CD4-positive, alpha-beta T cell treated with Interleukin-17A for 4 hours (primary cell): ENCODE measurements at places on chromosomes 12 and 14.
A peak's percentile ranks its signal among the peaks of the same experiment; 100 is the strongest.

- DNase-seq: peak; percentile 16
Observed at GRCh38 chr14:73472185-73473114, 14.1 kb upstream of the NUMB start.

- no peak for DNase-seq
Observed at GRCh38 chr14:69318241-69318640, 58.3 kb downstream of the GALNT16 start.

GRCh38 chr14:60723907-60724618 is at the start of gene SIX4:
Gene SIX4 (minus strand): TSS chr14:60724351. CDS start chr14:60724074, 277 bp downstream.
- no peak for DNase-seq

- DNase-seq: peak; percentile 73
Observed at GRCh38 chr12:124939079-124939420, 24.6 kb upstream of the UBC start.

- DNase-seq: no peak
Observed at GRCh38 chr14:101634850-101635748, 73.8 kb downstream of the DIO3 start.

DNA sequence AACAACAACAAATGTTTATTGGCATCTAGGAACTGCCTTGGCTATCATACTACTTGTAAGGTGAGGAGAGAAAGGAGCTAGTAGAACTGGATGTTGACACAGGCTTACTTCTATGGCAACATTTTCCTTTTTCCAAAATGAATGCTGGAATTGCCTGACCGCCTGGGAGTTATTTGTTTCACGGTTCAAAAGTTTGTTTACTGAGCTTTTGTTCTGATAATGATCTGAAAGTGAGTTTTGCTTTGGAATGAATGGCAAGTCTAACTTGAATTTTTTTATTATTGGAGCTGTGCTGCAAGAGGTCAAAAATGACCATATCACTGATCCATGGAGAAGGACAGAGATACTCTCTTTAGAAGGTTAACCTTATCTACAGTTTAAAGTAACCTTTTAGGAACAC is 183.5 kb upstream of the CAND1 start:
- DNase-seq: no peak

- DNase-seq: peak; percentile 66
Observed at GRCh38 chr14:67837011-67837624, 17.5 kb downstream of the RAD51B start.

- DNase-seq: no peak
Observed at GRCh38 chr12:90974286-90974685, 19.3 kb upstream of the CCER1 start.

DNA sequence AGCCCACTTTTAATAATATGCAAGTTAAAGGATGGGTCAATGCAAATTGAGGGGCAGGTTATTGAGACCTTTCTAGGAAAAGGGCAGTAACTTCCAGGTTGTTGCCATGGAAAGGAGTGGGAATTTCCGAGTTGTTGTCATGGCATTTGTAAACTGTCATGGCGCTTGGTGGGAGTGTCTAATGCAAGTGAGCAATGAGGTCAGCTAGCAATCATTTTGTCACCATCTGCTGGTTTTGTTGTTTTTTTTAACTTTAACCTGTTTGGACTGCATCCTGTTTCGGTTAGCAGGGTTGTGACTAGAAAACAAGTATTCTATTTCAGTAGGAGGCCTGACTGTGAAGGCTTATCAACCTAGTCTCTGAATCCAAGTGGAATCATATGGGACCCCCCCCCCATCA is 85.8 kb upstream of the TSPAN11 start:
- DNase-seq: no peak

GRCh38 chr14:99716091-99716849 is 32.2 kb downstream of the CYP46A1 start:
- no peak for DNase-seq

DNA sequence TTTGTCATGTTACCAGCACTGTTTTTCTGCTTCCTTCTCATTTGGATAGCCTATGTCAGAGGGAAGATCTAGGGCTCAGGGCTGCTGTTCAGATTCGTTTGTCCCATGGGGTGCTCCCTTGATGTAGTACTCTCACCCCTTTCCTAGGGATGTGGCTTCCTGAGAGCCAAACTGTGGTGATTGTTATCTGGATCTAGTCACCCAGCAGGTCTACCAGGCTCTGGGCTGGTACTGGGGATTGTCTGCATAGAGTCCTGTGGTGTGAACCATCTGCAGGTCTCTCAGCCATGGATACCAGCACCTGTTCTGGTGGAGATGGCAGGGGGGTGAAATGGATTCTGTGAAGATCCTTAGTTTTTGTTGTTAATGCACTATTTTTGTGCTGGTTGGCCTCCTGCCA is 5.5 kb upstream of the SERPINA11 start:
- no peak for DNase-seq

GRCh38 chr12:12719496-12719895 is 2.3 kb downstream of the CDKN1B start:
- DNase-seq: no peak

DNA sequence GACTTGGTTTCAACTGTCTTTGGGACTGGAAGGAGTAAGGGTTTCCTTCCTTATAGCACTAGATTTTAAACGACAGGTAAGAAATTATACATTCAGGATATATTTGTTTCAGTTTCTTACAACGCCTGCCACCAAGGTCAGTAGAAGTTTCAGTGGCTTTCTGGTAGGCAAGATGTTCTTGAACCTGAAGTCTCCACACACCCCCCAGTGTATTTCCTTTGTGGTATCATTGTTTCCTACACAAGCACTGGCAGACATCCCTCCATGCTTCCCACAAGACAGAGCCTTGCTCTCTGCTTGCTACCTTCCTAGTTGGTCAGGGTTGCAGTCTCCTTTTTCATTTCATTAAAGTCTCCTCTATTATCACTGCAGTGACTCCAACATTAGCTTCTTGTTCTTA is 283.1 kb downstream of the FLRT2 start:
- no peak for DNase-seq

GRCh38 chr12:113990250-113991223 is 24.4 kb upstream of the RBM19 start:
- no peak for DNase-seq

DNA sequence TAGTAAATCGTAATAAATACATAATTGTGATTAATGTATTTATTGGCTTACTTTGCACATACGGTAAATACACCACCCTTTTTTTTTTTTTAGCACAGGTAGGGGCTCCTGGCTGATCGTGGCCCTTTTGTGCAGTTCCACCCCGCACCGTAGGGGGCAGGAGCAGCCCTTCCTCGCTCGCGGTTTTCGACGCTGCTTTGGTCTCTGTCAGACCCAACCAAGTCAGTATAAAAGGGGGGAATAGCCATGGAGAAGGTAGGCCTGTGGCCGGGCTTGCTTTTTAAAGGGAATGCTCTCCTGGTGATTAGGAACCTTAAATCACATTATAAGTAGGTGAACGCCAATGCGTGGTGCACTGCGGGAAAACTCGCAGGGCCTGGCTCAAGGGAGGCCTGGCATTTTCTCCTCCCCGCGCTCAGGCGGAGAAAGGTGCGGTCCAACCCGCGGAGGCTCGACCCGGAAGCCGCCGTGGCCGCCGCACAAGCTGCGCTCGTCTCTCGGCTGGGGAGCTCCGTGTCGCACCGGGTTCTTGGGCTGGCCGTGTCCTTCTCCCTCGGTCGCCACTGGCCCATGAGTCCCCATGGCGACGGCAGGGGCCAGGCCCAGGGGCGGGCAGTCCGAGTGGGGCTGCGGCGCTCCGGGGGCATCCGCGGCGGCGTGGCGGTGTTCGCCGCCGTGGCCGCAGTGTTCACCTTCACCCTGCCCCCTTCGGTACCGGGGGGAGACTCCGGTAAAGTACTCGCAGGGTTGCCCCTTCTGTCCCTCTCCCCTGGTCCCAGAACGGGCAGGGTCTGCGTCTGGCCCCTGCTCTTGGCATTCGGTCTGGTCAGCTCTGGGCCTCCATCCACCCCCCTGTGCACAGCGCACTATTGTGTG is at the start of gene TMEM260:
TSS of gene TMEM260 (plus strand) at position 454 of the 876 bp plus-strand sequence. CDS start at position 571, 117 bp downstream.
- peak; percentile 92 for DNase-seq

- no peak for DNase-seq
Observed at GRCh38 chr12:56229916-56230431, at the start of gene SLC39A5. Gene SLC39A5 (plus strand): TSS chr12:56230051. CDS start chr12:56231275, 1,224 bp downstream.

DNA sequence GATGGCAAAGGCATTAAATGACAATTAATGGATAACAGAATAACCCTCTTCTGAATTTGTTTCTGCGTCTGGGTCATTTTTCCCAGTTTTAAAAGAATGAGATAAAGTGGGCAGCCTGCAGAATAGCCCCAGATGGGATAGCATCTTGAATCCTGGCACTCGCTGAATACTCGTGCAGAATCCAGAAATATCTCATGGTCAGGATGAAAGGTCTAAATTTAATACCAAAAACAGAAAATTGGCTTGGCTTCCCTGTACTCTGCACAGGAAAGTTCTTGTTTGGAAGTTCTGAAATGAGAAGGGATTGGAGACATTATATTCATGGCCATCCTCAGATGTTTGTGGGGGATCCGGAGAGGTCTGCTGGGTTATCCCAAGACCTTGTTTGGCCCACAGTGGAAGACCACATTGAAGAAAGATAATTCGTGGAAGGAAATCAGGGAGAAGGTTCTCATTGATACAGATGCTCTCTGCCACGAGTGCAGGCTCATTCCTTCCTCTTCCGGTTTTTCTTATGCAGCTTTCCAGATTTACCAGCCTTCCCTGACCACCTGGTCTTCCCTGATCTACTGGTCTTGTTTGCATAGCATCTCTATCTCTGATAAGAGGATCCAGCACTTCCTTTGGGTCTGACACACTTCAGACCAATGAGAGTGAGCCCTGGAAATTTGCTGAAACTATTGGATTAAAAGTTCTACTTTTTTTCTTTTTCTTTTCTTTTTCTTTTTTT is 6.0 kb upstream of the IFT81 start:
- no peak for DNase-seq

DNA sequence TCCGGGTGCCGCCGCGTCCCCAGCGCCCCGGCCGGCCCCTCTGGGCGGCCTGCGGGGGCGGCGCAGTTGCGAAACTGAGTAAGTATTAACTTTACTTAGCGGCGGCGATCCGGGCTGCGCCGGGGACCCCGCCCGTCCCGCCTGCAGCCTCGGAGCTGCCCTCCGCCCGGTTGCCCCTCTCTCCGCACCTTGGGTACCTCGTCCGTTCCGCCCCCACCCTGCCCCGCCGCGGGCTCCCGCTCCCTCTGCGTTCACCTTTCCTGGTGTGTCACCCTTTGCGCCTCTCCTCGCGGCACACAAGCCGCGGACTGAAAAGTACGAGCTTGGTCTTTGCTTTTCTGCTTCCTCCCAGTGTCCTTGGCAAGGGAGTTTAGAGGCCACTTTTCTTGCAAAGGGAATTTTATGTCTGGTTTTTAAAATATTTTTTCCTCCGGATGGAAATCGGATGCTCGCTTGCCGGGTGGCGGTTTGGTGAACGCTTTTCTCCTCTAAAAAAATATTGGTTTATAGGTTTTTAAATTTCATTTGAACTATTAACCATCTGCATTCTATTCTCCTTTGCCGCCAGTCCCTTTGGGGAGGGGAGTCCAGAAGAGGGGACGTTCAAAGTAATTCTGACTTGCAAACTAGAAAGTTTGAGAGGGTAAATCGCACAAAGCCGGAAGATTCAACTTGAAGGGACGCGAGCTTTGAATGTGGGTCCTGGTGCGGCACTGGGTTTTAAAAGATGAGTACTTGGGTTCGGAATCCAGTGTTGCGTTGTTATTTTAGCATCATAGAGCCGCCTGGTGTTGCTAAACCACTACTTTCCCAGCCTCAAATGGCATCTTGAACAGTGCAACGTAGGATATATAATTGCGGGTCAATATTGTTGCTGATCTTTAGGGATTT is 834 bp downstream of the RASSF8 start:
- DNase-seq: no peak

DNA sequence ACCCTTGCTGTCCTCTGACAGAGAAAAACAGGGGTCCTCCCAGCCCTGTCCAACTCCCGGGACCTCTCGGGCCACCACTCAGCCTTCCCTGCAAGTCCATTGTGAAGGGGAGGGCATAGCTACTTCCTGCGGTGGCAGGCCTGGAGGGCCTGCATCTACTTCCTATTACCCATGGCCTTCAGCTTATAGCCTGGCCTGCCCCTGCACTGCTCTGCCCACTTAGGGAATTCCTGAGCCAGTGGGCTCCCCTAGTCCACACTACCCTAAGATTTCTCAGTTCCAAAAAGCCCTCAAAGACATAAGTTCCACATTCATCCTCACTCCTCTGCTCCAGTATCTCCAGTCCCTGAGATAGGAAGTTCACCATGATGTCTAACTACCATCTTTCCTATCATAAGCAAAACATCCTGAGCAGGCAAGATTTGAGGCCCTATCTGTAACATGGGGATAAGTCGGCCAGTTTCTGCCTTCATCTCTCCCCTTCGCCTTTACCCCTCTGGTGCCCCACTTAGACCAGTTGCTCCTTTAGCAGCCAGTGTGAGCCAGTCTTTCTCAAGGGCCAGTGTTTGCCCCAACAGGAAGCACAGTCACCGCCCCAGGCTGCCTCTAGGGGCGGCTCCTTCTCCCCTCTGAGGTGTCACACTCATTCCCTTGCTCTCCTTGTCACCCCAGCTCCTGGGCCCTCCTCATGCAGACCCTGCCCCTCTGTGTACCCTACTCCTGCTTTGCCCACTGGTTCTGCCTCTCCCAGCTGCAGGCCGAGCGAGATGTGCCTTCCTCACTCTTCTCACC is 10.9 kb downstream of the HDAC7 start:
- DNase-seq: peak; percentile 67

DNA sequence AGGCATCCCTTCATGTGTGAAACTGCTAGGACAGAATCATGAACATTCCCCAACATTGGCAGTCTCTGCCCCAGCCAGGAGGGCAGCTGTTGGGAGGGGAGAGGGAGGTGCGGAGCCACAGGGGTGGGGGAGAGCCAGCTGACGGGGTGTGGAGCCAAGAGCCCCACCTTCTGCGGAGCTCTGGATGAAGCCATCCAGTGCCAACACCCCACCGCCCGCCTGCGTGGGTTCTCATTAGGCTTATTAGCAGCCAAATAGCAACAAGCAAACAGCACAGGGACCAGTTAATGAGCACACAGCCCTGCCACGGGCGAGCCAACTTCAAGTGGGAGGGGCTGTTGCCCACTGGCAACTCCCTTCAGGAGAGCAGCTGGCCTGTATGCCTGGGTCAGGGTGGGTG is 12.1 kb downstream of the LTBP2 start:
- no peak for DNase-seq

- DNase-seq: no peak
Observed at GRCh38 chr14:100670753-100671049, 56.0 kb upstream of the DLK1 start.

DNA sequence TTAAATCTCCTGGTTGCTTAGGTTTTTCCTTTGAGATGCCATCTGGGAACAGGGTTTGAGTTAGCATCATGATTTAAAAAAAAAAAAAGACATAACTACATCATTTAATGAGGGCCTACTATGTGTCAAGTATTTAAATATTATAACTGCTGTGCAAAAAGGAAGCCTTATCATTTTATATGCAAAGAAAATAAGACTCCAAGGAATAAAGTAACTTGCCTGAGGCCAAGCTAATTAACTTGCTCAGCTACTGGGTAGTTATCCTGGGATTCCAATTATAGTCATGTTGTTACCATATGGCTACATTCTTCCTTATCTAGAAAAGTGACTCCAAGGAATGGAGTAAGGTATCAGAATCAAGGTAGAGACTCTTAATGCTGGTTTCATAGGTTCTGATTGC is 123.5 kb downstream of the SLC41A2 start:
- DNase-seq: no peak

- no peak for DNase-seq
Observed at GRCh38 chr12:125160281-125160955, 95.2 kb downstream of the AACS start.

- DNase-seq: no peak
Observed at GRCh38 chr12:115354007-115354890, 670.3 kb upstream of the TBX3 start.
